Uterus (tissue), 4 donors: ENCODE measurements at places on chromosomes 3 and 15.

- DNase-seq = peak; percentile 85
Measured at GRCh38 chr15:78007964-78008886, 69.3 kb downstream of the TBC1D2B start.

DNA sequence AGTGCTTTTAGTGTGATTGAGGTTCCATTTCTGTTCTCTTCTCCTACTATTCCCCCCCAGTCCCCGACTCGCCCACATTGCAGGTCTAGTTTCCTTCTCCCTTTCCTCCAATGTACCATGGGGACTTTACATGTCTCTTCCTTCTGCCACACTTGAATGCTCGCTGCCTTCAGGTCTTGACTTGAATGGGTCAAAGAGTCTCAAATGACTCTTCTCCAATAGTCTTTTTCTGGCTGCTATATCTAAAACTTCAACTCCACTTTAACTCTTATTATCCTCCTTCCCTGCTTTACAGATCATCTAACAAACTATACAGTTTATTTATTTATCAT lies 213.9 kb upstream of the SLC2A2 start:
- DNase-seq = no peak

- DNase-seq = no peak
Measured at GRCh38 chr3:151900884-151901643, 27.6 kb downstream of the SUCNR1 start.

GRCh38 chr3:196563721-196564225 lies 4.6 kb downstream of the WDR53 start:
- no peak for DNase-seq

GRCh38 chr15:72781631-72782030 lies 1.9 kb downstream of the ADPGK start:
- no peak for DNase-seq
